ENCODE measurements at places on chromosomes 4 and X.

DNA sequence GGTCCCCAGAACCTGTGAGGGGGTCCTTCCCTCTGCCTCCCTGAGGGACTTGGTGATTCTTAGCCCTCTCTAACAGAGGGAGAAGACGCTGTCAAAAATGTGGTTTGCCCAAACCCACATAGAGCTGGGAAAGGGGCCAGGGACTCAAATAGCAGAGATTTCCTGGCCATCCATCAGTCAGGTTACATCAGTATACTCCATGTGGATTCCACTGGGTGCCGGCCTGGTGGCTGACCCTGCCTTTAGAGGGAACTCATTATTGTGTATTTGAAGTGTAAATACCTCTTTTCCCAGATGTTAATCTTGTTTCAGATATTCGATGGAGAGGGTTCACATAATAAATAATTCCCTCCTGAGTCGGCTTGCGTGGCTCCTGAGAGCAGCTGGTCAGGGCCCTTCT is 130.3 kb downstream of the TBL1X start:
- no peak for DNase-seq

- no peak for DNase-seq
These were observed 74.2 kb downstream of the CLDN34 start for GRCh38 chrX:10041383-10041782.

GRCh38 chrX:132199941-132200340 is 19.3 kb downstream of the RAP2C start:
- DNase-seq: no peak

- DNase-seq: no peak
These were observed 52.0 kb downstream of the SEC24D start for GRCh38 chr4:118783887-118784286.

DNA sequence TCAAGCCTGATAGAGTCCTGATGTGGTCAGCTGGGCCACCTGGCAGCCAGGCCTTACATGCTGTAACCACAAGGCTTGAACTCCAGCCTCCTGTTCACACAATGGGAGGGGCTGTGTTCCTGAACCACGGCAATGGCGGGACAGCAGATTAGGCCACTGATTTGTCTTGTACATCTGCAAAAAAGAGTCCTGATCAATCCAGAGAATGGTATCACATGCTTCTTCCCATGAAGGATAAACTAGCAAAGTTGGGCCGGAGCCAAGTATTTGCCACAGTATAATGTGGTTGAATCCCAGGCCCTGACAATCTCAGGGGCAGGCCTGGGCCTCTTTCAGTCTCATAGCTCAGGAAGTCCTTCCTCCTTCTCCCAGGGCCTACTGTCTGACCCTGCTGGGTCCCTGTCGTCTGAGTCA is 2182.5 kb upstream of the AGA start:
- no peak for DNase-seq

- DNase-seq: no peak
These were observed 47.6 kb downstream of the GRK4 start for GRCh38 chr4:3010998-3011397.

- no peak for DNase-seq
These were observed 2.7 kb upstream of the WDR45 start for GRCh38 chrX:49082271-49082871.

DNA sequence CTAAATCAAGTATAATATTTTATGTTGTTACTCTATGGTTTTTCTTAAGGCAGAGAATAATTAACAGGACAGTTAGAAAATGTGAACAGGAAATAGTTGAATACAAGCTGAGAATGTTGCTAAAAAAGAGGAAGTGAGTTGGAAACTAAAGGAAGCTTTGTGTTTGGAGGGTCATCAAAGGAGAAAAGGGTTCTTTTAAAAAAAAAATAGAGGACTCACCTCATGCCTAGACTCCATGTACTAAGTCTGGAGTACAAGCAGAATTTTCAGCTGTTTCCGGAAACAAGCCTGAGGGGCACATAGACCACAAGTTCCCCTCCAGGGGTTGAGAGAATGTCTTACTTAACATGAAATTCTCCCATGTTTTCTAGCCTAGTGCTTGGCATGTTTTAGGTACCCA is 20.1 kb upstream of the MAP7D3 start:
- no peak for DNase-seq

- no peak for DNase-seq
These were observed 166.5 kb upstream of the STS start for GRCh38 chrX:6980981-6981380.

- DNase-seq: no peak
These were observed 65.9 kb upstream of the FSTL5 start for GRCh38 chr4:162229670-162230069.

DNA sequence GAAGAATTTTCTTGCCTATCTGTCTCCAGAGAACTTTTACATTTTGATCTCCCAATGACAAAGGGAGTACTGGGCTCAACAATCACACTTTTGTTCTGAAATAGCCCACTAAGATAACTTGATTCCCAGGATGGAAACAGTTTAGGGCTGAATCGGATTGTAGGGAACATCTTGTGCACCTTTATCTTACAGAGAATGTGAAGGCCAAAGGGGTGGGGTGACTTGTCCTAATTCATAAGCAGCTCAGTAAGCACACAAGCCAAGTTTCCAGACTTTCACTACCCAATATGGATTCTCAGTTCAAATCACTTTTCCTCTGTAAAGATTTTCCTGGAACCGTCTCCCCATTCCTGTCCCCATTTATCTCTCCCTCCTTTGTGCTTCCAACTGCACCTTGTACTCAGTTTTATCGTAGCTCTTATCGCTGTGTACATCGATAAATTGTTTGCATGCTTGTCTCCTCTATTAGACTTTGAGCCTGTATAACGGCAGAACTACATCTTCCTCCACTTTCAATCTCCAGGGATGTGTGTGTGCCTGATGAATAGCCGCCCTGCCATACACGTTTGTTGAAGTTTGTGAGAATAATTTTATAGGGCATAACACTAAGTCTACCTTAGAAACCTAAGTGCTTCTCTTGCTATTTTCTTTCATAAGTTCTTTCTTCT is 77.4 kb downstream of the MBNL3 start:
- DNase-seq: no peak

DNA sequence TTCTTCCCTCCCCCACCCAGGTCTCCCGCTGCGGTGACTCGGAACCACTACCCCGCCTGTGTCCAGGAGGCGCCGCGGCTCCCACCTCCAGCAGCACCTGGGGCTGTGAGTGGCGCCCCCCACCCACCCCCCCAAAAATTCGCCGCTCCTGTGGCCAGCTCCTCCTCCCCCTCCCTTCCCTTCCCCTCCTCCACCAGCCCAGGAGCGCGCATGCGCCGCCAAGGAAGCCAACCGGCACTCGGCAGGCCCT is 278 bp downstream of the CLOCK start:
- no peak for DNase-seq

DNA sequence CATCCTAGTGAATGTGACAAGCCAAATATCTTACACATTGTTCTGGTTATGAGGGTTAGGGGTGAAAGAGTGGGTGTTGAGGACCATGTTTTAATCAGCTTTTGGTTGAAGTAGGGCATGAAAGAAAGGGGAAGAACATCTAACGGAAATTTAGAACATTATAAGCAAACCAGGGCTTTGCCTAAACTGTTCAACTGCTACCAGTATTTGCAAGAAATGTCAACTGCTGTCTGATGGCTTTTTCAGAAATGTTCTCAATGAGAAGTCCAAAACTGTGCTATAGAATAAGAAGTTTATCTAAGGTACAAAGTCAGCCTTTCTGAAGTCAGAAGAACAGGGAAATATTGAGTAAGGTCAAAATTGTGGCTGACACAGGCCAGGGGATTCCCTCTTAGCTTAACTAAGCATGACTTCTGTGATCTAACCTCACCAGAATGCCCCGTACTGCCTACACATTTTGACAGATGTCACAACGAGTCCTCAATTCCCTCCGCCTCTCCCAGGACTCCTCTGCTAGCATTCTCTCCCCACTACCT is 67.1 kb downstream of the DTHD1 start:
- no peak for DNase-seq

DNA sequence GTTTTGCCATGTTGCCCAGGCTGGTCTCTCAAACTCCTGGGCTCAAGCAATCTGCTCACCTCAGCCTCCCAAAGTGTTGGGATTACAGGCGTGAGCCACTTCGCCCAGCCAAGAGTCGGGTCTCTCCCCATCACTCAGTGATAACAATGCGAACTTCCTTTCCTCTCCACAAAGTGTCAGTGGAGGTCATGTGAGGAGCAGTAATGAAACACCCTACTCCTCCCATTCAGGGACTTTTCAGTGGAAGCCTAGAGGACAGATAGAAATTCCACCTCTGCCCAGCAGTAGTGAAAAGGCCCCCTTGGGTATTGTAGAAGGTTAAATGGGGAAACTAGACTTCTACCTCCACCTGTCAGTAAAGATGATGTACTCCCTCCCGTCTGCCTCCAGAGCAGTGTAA is 141.9 kb upstream of the STK26 start:
- DNase-seq: no peak

- DNase-seq: no peak
These were observed 1.6 kb downstream of the SOX3 start for GRCh38 chrX:140503238-140503601.

GRCh38 chr4:182294451-182294850 is 51.2 kb downstream of the TENM3 start:
- DNase-seq: no peak

DNA sequence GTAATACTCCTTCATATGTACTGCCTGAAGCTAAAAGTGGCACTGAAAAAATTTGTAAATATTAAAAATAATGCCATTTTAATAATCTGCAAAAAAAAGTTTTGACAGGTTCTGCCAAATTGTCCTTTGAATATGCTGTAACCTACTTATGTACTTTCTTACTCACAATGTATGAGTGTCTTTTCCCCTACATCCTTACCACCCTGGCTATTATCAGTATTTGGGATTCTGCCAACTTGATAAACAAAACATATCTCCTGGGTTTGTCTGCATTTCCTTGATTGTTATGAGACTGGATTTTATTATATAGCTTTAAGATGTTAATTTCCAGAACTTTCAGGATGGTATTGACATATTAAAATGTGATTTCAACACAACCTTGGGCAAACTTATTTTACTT is 187.9 kb downstream of the CHM start:
- DNase-seq: no peak

DNA sequence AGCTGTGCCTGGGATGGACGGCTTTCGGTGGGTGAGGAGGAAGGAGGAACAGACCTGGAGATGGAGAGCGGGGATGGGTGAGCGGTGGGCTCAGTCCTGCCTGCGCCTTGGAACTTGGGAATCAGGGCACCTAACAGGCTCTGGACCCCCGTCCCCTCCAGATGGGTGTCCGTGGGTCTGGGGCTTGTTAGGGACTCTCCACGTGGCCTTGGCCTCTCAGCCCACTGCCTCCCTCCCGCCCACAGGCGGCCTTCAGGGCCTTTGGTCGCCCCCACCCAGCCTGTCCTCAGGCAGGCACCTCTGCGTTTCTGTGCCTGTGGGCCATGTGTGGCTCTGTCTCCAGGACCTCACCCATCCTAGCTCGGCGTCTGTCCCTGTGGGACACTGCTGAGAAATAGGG is 29.0 kb downstream of the TRMT44 start:
- DNase-seq: no peak

- no peak for DNase-seq
These were observed 69.6 kb upstream of the NDP start for GRCh38 chrX:44042751-44043150.

GRCh38 chr4:153148791-153149190 is 55.5 kb upstream of the TRIM2 start:
- no peak for DNase-seq

GRCh38 chr4:152522754-152523153 is 13.1 kb downstream of the FBXW7 start:
- no peak for DNase-seq

DNA sequence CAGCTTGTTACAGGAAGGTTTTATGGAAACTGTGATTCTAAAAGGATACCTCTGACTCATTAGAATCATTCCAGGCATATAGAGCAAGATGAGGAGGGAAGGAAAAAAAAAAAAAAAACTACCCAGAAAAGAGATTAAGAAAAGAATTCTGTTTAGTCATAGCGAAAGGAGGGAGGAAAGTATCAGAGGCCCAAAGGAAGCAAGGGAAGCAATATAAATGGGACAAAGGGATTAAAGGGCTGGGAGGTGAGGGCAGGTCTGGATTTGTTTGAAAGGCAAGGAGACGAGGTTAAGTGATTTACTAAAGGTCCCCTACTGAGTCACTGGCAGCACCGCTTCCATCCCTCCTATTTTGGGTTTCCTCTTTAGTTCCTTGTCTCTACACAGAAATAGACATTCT is 88.6 kb upstream of the IL1RAPL1 start:
- no peak for DNase-seq

DNA sequence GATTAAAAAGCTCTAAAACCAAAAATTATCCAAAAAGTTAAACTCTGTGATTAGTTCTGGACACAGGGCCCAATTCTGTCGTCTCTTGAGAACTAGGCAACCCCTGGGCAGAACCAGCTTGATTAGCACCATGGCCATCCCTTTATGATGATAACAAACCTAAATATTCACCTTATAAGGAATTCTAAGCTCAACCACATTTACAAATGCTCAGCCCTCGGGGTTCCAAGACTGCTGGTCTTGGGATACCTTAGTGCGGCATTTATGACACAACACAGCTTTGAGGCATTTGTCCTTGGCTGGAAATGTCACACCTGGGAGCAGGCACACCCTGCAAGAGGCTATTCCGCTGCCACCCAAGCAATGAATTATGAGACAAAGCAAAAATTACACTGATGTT is 27.5 kb upstream of the NAP1L5 start:
- no peak for DNase-seq

- no peak for DNase-seq
These were observed 7.1 kb downstream of the PF4V1 start for GRCh38 chr4:73860181-73860580.

GRCh38 chr4:124745985-124746801 is 33.7 kb upstream of the ANKRD50 start:
- DNase-seq: no peak

- no peak for DNase-seq
These were observed 3.9 kb downstream of the KLHL8 start for GRCh38 chr4:87216469-87216868.

DNA sequence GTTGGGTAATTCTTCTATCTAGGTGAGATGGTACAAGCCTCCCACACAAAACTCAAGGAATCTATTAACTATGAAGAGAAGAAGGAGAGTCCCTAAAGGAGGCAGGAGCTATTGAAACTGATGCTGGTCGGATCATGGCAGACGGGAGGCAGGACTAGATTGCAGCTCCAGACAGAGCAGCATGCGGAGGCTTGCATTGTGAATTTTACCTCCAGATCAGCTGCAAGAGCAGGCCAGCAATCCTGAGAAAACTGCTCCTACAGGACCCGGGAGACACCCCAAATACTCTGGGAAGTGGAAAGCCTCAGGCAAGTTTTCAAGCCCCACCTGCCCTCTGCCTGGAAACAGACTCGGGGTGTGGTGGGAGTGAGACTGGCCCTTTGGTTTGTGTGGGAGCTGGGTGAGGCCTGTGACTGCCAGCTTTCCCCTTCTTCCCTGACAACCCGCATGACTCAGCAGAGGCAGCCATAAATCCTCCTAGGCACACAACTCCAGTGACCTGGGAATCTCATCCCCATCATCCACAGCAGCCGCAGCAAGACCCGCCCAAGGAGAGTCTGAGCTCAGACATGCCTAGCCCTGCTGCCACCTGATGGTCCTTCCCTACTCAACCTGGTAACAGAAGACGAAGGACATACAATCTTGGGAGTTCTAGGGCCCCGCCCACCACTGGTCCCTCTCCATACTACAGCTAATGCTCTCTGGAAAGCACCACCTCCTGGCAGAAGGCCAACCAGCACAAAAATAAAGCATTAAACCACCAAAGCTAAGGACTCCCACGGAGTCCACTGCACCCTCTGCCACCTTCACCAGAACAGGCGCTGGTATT is 30.9 kb downstream of the GATB start:
- DNase-seq: no peak
